ENCODE measurements at places on chromosomes 6 and 20. TPM values are rescaled to one million over a fixed set of nuclear protein-coding genes. Genes with fewer than 3 reads are reported as not detected.
A peak's percentile ranks its signal among the peaks of the same experiment; 100 is the strongest.

- DNase-seq = no peak
These were observed 64.1 kb upstream of the SOX4 start for GRCh38 chr6:21529431-21529830.

GRCh38 chr6:32973144-32974015 lies 5.0 kb downstream of the BRD2 start:
- DNase-seq = peak; percentile 73

Gene PXDC1
- 89.8 TPM for total RNA-seq

DNA sequence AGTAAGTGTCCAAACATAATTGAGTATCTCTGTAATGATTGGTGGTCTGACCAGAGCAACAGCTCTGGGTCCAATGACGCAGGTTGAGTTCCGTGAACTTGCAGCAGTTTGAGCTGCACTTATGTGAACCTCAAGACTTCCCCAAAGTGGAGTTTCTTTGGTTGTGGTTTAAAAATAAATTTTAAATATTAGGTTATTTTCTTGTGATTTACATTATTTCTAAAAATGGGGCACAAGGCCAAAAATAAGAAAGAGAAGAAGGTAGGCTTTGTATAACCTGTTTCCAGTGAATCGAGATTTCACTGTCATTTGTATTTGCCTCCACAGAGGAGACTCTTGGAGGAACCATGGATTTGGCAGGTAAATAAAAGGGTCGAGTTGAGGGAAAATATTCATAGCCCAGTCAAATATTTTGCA lies 166.4 kb upstream of the ZNF217 start:
- DNase-seq = no peak

All from M059J (cell line).